ENCODE measurements at places on chromosomes 2 and 18. TPM values are rescaled to one million over a fixed set of nuclear protein-coding genes. Genes with fewer than 3 reads are reported as not detected.

The HOXD13 gene
- not detected for total RNA-seq

The TMEM178A gene
- 6.1 TPM for total RNA-seq

DNA sequence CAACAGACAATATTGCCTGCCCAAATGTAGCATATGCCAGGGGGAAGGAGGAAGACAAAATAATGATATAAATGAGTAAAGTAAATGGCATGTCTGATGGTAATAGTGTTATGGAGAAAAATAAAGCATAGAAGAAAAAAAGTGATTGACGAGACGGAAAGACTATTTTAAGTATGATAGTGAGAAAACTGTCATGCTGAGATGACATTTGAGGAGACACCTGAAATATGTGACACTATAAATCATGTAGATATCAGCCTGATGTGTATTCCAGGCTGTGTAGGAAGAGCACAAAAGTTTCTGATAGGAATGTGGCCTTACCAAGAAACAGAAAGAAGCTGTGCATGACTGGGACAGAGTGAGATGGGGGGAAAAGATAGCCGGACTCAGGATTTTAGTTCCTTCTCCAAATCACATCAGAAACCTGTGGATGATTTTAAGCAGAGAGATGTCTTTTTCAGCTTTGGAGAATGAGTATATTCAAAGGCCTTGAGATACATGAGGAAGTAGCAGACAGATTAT is 387.3 kb upstream of the SYT4 start:
- H3K36me3 ChIP-seq = no peaks in the 10 kb centered on the region
- no peaks in the 10 kb centered on the region for H3K27me3 ChIP-seq
- no peak for DNase-seq

The C18orf54 gene
- total RNA-seq = 4.2 TPM

The GPAT2 gene
- total RNA-seq = 8.9 TPM

DNA sequence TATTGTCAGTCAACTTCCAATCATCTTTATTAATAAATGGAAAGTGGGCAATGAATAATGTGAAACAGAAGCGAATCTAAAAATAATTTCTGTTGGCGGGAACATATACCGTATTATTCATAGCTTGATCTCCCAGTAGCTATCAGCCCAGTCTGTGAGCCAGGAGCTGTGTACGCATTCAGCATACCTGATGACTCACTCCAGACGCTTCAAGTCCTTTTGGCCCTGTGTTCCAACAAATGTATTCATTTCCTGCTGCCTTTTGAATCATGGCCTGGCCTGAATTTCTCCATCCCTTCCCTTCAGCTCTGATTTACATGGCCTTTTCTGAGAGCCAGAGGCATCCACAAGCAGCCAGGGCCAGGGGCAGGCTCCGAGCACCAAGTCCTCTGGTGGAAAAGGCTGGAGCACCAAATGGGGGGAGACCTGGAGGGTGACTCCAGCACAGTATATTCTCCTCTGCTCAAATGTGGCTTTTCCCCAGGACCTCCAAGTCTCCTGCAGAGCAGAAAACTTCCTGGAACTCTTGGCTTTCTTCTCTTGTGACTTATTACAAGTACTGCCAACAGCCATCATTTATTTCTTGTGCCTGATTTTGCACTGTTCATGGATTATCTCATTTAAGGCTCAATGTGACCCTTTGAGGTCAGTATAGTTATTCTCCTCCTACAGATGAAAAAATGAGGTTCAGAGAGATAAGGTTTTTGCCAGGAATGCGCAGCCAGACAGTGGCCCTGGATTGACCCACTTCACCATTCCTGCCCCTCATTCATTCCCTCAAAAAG is 108.7 kb downstream of the EN1 start:
- H3K27me3 ChIP-seq = no peaks in the 10 kb centered on the region
- H3K4me3 ChIP-seq = no peak overlapping the region
- H3K4me1 ChIP-seq = no peaks in the 10 kb centered on the region
- no peak overlapping the region for H3K27ac ChIP-seq

DNA sequence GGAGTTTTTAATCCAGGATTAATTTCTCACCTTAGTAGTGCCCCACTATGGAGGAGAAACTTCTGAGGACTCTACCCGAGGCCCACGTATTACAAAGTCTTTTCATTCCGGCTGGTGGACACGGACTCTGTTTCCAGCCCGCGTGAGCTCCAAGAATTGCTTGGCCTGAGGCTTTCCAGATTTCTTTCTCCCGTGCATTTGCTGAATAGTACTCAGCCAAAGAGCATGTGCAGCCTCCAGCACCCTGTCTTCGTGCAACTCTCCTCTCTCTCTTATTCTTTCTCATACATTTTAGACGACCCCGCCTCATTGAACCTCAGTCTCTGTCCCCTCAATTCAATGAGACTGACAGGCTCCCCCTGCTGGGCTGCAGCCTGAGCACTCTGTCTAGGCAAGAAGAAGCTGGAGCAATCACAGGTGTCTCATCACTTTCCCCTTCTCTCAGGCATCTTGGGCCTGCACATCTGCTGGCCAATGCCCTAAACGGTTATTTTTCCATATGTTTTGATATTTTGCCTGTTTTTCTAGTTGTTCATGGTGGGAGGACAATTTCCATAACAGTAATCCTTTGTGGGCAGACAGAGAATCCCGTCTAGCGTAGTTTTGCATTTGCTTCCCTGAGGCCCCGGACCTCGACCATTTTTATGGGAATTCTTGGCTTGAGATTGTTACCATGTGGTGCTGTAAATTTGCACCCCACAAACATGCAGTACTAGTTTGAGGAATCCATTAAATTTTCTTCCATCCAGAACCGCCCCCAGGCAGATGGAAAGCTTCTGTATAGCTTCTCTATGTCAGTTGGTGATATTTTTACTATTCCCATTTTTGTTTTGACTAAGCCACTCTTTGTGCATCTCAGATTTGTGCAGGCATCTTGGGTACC is 50.1 kb upstream of the LPIN2 start:
- no peaks in the 10 kb centered on the region for H3K36me3 ChIP-seq
- no peak overlapping the region for H3K4me3 ChIP-seq
- H3K27ac ChIP-seq = peak overlapping the region; percentile 83
- H3K27me3 ChIP-seq = no peaks in the 10 kb centered on the region

GRCh38 chr2:112765251-112765650 is 842 bp upstream of the CKAP2L start:
- H3K4me3 ChIP-seq = peak overlapping the region; percentile 57
- no peak overlapping the region for H3K27ac ChIP-seq
- DNase-seq = no peak
- H3K36me3 ChIP-seq = no peaks in the 10 kb centered on the region

- H3K4me1 ChIP-seq = no peaks in the 10 kb centered on the region
- H3K27me3 ChIP-seq = no peaks in the 10 kb centered on the region
- no peaks in the 10 kb centered on the region for H3K36me3 ChIP-seq
- no peak overlapping the region for H3K4me3 ChIP-seq
- no peak overlapping the region for H3K27ac ChIP-seq
Measured at GRCh38 chr18:61448316-61448715, 115.1 kb downstream of the CDH20 start.

GRCh38 chr2:64730551-64731262 is 77.0 kb upstream of the SERTAD2 start:
- peaks cover 26% of the 10 kb centered on the region for H3K4me1 ChIP-seq
- no peaks in the 10 kb centered on the region for H3K27me3 ChIP-seq
- no peaks in the 10 kb centered on the region for H3K36me3 ChIP-seq
- peak overlapping the region; percentile 49 for H3K4me3 ChIP-seq
- DNase-seq = peak; percentile 86

GRCh38 chr18:70411876-70412435 is 123.1 kb downstream of the SOCS6 start:
- no peak for DNase-seq
- H3K4me3 ChIP-seq = no peak overlapping the region
- H3K27me3 ChIP-seq = no peaks in the 10 kb centered on the region
- H3K36me3 ChIP-seq = no peaks in the 10 kb centered on the region
- no peak overlapping the region for H3K27ac ChIP-seq

Measured in upper lobe of left lung (tissue), 6 donors.